ENCODE measurements at places on chromosomes 7 and 10. TPM values are rescaled to one million over a fixed set of nuclear protein-coding genes. Genes with fewer than 3 reads are reported as not detected.

Gene HABP2
- not detected for polyA plus RNA-seq

Gene CYP2C19
- polyA plus RNA-seq: 0.16 TPM

Gene AGMO
- polyA plus RNA-seq: not detected

Gene NUTM2D
- polyA plus RNA-seq: 8.2 TPM

Gene BMPER
- polyA plus RNA-seq: 2.1 TPM

Gene CD36
- 0.31 TPM for polyA plus RNA-seq

Gene LIPA
- 28.3 TPM for polyA plus RNA-seq

Gene MAT1A
- polyA plus RNA-seq: not detected

Gene ADAM22
- polyA plus RNA-seq: 46.3 TPM

Gene FAM25A
- not detected for polyA plus RNA-seq

Gene TAS2R3
- not detected for polyA plus RNA-seq

Gene HOXA4
- not detected for polyA plus RNA-seq

Gene PDE6C
- not detected for polyA plus RNA-seq

Gene GPR141
- polyA plus RNA-seq: not detected
